ENCODE measurements at places on chromosomes 3 and 15. TPM values are rescaled to one million over a fixed set of nuclear protein-coding genes. Genes with fewer than 3 reads are reported as not detected.

DNA sequence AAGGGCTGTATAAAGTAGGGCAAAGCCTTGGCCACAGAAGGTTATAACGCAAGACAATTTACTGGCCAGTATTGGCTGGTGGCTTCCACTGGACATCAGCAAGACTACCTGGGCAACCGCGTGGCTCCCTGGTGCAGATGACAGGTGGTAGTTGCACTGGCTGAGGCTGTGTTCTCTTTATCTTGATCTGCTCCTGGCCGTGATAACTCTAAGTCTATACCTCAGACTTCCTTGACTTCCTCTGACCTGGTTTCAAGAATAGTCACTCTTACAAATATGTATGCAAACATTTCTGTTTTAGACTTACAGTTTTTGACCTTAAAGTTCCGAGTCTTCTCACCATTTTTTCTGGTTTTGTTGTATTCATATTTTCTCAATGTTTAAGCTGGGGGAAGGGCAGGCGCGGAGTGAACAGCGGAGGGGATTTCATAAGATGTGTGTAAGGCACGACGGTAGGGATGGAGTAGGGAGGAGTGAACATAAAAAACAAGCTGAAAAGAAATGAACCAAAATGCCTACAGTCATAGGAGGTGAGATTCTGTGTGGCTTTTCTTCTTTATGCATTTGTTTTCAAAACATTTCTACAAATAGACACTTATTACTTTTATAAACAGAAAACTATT is 15.2 kb upstream of the TMEM212 start:
- no peak for DNase-seq

DNA sequence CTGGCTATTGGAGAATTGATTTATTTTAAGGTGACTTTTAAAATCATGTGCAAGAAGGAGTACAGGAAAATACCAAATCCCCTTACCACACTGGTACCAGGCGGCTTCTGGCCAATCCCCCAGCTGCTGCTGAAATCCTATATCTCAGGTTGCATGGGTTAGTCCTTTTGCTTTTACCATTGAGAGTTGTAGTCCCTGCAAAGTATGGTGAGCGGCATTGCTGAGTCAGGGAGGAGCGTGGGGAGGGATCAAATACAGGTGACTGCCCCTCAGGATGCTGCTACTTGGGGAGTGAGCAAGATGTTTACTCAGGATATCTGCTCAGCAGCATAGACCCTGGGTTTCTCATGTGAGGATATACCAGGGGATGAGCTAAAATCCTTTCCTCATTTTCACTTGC is 131.9 kb upstream of the STAC start:
- DNase-seq, result no peak

DNA sequence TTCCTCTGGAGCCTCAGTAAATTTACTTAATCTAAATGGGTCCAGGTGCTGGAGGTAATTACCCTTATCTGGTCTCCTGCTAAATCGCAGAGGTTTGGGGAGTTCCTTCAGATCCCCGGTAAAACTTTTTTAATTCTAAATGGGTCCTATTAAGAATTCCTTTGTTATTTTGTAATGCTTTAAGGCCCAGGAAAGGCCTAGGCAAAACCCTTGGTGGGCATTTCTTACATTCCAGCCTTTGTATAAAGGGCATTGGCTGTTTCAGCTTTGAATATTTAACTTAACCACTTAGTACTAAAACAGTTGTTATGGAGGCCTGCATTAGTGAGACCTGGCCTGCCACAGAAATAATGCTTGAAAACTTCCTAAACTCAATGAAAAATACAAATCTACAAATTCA is 14.9 kb upstream of the ZNF662 start:
- peak; percentile 48 for DNase-seq

DNA sequence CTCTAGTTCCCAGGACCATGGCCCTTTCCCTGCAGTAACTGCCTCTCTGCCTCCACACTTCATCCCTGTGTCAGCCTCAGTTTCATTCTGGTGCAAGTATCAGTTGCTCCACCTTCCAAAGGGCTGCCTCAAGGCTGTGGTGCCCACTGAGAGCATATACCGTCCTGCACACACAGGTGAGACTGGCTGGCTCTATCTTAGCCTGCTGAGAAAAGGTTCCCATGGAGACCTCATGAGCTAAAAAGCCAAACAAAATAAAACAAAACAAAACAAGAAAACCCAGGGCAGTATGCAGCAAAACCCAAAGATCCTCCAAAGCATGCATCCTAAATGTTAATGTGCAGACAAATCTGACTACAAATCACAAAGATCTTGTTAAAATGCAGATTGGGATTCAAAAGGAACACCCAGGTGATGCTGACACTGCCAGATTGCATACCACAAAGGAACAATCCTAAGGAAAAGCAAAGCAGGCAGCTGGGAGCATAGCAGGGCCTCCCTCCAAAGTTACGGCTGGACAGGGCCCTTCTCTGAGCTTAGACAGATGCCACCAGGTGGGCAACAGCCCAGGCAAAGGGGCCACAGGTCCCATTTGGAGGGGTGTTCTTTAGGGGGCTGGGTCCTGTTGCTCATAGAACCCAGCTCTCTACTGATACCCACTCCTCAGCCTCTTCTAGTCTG is 76.3 kb upstream of the SLCO2A1 start:
- DNase-seq, result no peak

DNA sequence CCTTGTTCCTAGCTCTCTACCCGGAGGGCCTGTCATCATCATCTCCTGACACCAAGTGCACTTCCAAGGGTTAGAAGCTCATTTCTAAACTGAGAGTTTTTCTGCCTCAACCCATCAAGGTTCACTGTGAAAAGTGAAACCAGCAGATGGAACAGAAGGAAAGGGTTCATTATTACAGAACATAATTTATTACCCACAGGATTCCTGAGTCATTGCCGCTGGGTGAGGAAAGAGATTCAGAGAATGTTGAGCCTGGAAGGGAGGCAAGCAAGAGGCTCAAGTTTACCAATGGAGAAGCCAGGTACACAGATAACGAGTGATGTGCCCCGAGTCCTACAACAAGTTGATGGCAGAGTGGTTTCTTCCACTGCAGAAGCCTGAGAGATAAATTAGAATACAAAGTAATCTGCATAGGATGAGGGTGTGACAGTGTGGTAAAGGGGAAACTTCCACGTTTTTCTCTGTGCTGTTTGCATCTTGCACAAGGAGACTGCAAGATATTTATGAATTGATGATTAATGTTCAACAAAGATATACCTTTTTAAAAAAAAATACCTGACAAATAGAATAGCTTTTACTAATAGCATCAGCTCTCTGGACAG is 80.5 kb upstream of the SETMAR start:
- DNase-seq, result no peak

- DNase-seq, result no peak
Observed at GRCh38 chr15:44836094-44836493, 99.8 kb downstream of the TRIM69 start.

- no peak for DNase-seq
Observed at GRCh38 chr3:186185194-186185787, 76.4 kb upstream of the ETV5 start.

GRCh38 chr3:156264771-156265170 is 144.4 kb downstream of the KCNAB1 start:
- no peak for DNase-seq

- no peak for DNase-seq
Observed at GRCh38 chr3:26229801-26230200, 392.8 kb upstream of the LRRC3B start.

DNA sequence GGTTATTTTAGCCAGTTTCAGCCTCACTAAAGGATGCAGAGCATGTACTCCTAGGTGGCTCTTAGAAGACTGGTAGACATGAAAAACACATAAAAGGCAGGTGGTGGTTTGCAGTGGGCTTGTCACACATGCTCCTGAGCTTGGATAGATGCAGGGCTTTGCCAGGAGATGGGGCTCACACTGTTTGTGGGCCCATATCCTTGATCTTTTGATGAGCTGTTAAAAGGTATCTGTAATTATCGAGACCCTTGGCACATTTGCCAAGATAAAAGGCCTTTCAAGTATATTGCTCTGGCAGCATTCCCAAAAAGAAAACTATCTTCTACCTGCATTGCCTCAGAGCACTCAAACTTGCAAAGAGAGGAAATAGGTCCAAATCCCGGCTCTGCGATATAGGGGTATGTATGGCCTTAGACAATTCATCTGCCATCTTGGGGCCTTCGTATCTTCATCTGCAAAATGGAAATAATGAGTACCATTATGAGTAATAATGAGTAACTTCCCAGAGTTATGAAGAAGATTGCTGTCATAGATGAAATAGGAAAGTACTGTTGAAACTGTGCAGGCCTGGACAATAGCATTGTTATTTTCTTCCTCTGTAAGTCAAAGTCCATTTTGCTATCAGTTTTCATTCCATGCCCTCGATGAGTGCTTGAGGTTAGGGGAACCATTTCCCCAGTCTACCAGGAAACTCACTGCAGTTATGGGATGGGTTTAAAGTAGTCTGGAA is 172.7 kb downstream of the SYNPR start:
- DNase-seq, result no peak

DNA sequence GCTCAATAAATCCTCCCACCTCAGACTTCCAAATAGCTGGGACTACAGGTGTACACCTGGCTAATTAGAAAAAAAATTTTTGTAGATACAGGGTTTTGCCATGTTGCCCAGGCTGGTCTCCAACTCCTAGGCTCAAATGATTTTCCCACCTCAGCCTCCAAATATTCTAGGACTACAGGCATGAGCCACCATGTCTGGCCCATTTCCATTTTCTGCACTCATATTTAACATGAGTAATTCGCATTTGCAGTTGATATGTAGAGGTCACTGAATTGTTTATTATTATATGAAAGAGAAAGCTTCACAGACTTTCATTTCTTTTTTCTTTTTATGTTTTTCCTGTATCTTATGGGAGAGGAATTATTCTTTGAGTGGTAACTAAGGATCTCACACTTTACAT is 492.7 kb downstream of the CNTN3 start:
- DNase-seq, result no peak

DNA sequence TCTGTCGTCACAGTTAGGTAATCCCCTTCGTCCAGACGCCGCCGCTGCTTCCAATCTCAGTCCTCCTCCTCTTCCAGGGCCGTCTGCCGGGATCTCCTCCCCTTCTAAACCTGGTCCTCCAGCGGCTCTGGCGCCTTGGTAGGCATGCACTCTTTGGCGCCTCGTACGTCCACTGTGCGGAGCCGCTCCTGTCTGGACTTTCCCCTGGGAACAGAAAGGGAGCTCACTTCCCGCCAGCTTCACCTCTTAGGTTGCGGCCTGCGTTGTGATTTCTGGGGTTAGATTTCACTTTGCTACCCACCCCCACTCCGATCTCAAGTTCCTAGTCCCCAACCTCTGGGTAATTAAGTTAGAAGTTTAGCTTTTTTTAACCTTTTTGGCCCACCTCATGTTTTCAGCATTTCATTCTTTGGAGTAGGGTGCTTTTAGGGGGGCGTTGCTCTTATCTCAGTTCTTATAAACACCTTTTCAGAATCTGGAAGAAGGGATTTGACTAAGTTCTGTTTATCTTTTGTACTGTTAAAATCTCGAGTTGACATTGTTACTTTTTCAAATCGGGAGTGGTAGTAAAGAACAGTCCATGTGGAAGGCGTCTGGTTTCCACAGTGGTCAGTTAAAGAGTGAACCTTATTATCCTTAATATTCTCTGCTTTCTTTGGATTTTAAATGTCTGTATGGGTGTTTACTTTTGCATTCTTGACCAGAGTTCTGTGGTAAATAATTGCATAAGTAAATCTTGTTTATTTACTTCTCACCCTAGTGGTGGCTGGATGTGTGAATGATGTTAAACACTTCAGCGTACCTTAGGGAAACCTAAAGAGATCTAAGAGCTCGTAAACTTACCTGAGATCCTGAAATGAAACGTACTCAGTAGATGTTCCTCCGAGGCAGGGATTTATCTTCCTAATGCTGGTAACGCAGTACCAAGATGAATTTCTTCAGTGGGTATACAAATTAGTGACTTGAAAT is 611 bp downstream of the CTDSPL2 start:
- DNase-seq, result peak; percentile 80

GRCh38 chr3:190446573-190447279 is 3.0 kb downstream of the TMEM207 start:
- DNase-seq, result no peak

DNA sequence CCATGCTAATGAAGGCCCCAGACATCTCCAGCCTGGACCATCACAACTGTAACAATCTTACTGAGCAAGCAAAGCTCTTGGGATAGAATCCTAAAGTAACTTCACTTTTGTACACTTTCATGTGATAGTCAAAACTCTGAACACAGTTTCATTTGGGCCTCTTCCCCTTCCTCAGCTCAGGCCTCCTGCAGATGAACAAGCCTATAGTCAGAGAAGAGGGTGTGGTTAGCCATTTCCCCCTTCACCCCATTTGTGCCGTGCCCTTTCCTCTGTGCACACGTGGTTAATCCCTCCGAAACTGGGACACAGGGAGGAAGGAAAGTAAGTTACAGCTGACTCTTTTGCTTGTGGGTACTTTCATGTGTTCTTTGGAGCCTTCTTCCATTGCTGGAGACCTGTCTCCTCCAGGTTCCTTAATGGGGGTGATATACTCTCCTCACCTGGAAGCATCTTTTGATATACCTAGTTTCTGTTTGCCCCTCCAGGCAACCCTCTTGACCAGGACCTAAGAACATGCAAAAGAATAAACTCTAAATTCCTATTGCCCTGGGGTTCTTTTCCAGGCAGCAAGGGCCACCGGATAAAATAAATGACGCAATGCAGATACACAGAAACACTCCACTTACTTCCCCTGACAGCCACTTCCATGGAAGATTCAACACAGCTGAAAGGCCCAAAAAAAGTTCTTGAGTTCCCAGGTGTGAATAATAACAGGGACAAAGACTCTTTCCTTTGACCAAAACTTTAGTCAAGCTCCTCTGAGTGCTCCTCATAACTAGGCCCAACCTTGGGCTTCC is 29.6 kb upstream of the CSTA start:
- DNase-seq, result no peak

DNA sequence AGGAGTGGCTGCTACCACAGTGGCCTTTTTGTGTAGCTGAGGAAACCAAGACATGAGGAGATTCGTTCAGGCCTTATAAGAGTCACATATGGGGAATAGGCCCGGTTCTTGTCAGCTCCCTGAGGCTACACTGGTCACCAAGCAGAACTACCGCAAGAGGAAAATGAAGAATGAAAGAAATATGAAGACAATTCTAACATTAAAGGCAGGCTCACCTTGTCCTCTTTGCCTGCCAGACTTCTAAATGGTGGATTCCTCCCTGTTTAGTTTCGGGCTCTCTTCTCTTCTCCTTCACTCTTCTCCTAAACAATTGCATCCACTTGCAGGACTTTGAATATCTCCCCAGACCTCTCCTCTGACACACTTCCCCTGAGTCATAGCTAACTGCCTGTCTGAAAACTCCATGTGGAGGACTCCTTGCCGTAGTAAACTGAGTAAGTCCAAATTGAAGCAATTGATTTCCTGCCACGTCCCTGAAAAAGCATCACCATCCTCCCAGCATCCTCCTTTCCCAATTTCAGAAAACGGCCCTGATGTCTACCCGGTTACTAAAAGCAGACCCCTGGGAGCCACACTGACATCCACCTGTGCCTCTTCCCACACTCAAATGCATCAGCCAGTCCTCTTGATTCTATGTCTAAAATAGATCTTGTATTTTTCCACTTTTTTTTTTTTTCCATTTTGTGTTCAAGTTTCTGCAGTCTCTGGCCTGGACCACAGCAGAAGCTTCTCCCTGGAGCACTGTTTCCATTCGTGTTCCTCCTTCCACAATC is 30.3 kb upstream of the VEPH1 start:
- DNase-seq, result no peak

Gene UCN2
- polyA plus RNA-seq, result not detected

Gene PLSCR4
- polyA plus RNA-seq, result 11.9 TPM

Gene GOLGA6L9
- polyA plus RNA-seq, result 1.3 TPM

Gene GOLGA6L10
- 0.45 TPM for polyA plus RNA-seq

Gene RARRES1
- polyA plus RNA-seq, result 10.3 TPM

Gene MESD
- polyA plus RNA-seq, result 23.3 TPM

Data from kidney (tissue), 22 donors.